Cardiac muscle cell (in vitro differentiated cells and primary cell): ENCODE measurements at places on chromosomes 13 and 19. TPM values are rescaled to one million over a fixed set of nuclear protein-coding genes. Genes with fewer than 3 reads are reported as not detected.

ZNF776 gene
- 16.9 and 20.0 TPM in 2 replicates for total RNA-seq

TUBB4A gene
- 10.5 and 18.2 TPM in 2 replicates for total RNA-seq

LINGO3 gene
- total RNA-seq: 2.1 and 3.1 TPM in 2 replicates

LGALS7B gene
- total RNA-seq: not detected in 2 replicates

DNA sequence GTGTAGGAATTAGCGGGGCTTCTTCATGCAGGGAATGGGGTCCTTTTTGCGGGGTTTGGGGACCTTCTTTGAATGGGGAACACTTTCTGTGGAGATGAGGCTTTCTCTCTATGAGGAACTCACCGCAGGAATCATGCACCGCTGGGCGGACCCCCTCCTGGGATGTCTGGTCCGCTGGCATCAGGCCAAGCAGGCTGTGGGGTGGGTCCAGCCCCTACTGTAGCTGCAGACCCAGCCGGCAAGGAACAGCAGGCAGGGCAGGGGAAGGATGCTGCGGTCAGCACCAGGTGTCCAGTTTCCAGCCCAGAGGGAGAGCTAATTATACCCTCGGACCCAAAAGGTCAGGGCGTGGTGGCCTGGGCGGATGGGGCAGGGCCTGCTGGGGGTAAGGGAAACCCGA, 1.8 kb downstream of the MYBPC2 start:
- DNase-seq: no peak

- DNase-seq: peak; percentile 20
Observed at GRCh38 chr19:12126707-12127106, 13.4 kb downstream of the ZNF20 start.

GRCh38 chr19:39410017-39410830, 2.2 kb upstream of the PLEKHG2 start:
- peak; percentile 93 for DNase-seq
